GM23338 (cell line): ENCODE measurements at places on chromosomes 16 and 17. TPM values are rescaled to one million over a fixed set of nuclear protein-coding genes. Genes with fewer than 3 reads are reported as not detected.

GRCh38 chr17:39867084-39867879 is 720 bp upstream of the ZPBP2 start:
- H3K36me3 ChIP-seq: no peaks in the 10 kb centered on the region
- 0 out of 2 replicates have a peak, but pooled peaks cover 6% of the 10 kb centered on the region for H3K4me1 ChIP-seq
- no peak for DNase-seq
- H3K27me3 ChIP-seq: peaks cover 71% of the 10 kb centered on the region
- H3K27ac ChIP-seq: no peak overlapping the region

DNA sequence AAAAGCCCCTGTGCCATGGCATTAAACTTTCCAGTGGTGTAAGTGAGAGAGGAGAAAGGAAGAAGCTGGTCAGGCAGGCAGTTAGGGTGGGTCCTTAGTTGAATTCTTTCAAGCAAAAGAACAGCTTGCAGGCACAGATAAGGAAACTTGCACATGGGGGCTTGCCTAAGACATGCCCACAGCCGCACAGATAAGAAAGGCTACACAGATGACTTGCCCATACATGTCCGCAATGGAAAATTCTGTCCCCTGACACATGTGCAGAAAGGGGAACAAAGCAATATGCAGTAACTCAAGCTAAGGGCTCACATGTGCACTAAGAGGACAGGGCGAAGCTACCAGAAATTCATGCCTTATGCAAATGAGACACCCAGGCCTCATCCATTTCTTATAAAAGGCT is 69.9 kb downstream of the GSG1L start:
- no peak overlapping the region for H3K4me3 ChIP-seq
- DNase-seq: no peak
- H3K27me3 ChIP-seq: no peaks in the 10 kb centered on the region
- no peak overlapping the region for H3K27ac ChIP-seq

DNA sequence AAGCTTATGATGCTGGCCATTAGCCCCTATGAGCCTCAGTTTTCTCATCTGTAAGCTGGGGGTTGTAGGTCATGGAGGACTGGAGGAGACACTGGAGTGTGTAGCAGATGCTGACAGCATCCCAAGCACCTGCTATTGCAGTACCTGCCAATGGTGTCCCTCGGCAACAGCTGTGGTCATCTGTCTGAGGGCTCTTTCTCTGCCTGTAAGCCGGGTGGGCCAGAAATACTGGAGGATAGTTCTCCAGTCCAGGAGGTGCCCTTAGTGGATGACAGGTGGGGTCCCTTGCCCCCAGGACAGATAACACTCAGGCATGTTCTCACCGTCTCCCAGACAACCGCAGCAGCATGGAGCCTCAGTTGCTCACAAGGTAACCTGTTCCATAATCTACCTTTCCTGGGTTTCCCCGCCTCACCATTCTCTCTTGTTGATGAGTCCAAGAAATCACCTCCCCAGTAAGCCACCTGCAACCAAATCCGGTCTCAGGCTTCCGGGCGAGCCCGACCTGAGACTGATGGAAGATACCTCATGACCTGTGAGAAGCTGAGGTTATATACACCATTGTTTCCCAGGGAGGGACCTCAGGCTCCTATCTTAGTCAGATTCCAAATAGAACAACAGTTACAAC is 23.8 kb downstream of the NLRP1 start:
- no peak overlapping the region for H3K4me3 ChIP-seq
- DNase-seq: no peak
- no peak overlapping the region for H3K27ac ChIP-seq
- H3K27me3 ChIP-seq: no peaks in the 10 kb centered on the region

DNA sequence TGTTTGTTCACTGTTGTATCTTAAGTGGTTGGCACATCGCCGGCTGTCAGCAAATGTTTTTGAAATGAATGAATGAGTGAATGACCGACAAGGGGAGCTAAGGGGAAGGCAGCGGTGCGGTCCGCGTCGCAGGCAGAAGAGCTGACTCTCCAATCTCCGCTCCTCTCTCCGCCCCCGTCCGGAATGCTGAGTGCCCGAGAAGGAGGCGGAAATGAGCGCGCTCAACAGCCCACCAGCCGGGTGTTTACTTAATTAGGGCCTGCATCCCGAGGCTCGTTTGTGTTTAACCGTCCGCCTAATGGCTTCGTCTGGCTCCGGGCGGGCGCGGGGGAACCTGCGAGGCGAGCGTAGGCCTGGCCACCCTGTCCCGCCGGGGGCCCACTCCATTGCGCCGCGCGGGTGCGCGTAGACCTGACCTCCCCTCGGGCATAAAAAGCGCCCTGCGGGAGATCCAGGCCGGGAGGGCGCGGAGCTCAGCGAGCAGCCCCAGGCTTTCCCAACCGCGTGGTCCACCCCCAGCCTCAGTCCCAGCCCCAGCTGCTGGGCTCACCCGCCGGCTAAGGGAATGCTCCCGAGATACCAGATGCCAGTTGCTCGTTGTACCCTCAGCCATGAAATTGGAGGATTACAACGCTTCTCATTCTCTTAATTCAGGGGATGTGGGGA is 2.5 kb upstream of the CDH3 start:
- H3K36me3 ChIP-seq: no peaks in the 10 kb centered on the region
- peak overlapping the region; percentile 3; the same call in 1 of the 2 replicates for H3K27ac ChIP-seq
- H3K4me3 ChIP-seq: peak overlapping the region; percentile 98
- DNase-seq: peak; percentile 95
- H3K27me3 ChIP-seq: peaks cover 15% of the 10 kb centered on the region
- H3K4me1 ChIP-seq: peaks cover 30% of the 10 kb centered on the region

- no peak overlapping the region for H3K4me3 ChIP-seq
- H3K27ac ChIP-seq: no peak overlapping the region
- no peaks in the 10 kb centered on the region for H3K36me3 ChIP-seq
These were observed 114.5 kb downstream of the COPRS start for GRCh38 chr17:31744511-31744951.

DNA sequence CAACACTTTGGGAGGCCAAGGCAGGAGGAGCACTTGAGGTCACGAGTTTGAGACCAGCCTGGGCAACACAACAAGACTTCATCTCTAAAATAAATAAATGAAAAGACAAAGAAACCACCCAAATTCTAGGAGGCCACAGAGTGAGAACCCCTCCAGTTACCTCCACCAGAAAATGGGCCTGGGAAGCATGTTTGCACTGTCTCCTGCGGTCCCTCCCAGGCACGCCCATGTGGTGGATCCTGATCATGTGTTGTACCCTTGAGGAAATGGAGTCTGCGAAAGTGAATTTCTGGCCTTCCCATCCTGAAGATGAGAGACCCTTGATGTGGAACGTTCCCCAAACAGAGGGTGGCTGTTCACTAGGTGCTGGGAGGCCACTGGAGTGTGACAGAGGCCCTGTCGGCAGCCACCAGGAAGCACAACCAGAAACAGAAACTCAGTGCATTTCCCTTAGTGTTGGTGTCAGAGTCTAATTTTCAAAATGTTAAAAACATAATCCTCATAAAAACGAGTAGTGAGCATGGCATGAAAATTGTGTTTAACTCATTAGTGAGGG is 19.2 kb upstream of the USP22 start:
- DNase-seq: no peak
- no peak overlapping the region for H3K4me3 ChIP-seq
- no peaks in the 10 kb centered on the region for H3K36me3 ChIP-seq
- H3K4me1 ChIP-seq: no peaks in the 10 kb centered on the region
- H3K27ac ChIP-seq: no peak overlapping the region
- H3K27me3 ChIP-seq: no peaks in the 10 kb centered on the region

GRCh38 chr17:3603119-3603869 is 5.9 kb downstream of the TRPV1 start:
- H3K27ac ChIP-seq: no peak overlapping the region
- no peaks in the 10 kb centered on the region for H3K27me3 ChIP-seq
- no peaks in the 10 kb centered on the region for H3K4me1 ChIP-seq
- DNase-seq: no peak
- H3K36me3 ChIP-seq: no peaks in the 10 kb centered on the region
- no peak overlapping the region for H3K4me3 ChIP-seq

GRCh38 chr16:67028167-67028695 is 718 bp upstream of the CBFB start:
- peaks cover 10% of the 10 kb centered on the region for H3K4me1 ChIP-seq
- H3K4me3 ChIP-seq: peak overlapping the region; percentile 84
- H3K36me3 ChIP-seq: no peaks in the 10 kb centered on the region
- H3K27me3 ChIP-seq: peaks cover 16% of the 10 kb centered on the region

GRCh38 chr17:75592348-75593020 is 4.9 kb downstream of the MYO15B start:
- DNase-seq: no peak
- peaks cover under 1% of the 10 kb centered on the region for H3K4me1 ChIP-seq
- peaks cover 4% of the 10 kb centered on the region for H3K27me3 ChIP-seq
- no peak overlapping the region for H3K27ac ChIP-seq
- H3K36me3 ChIP-seq: no peaks in the 10 kb centered on the region
- no peak overlapping the region for H3K4me3 ChIP-seq

SNRNP25 gene
- total RNA-seq: 31.2 and 34.4 TPM in 2 replicates

ALOXE3 gene
- total RNA-seq: 0.10 and 1.6 TPM in 2 replicates

ZG16B gene
- not detected in 2 replicates for total RNA-seq

ERN2 gene
- 0.97 and 1.1 TPM in 2 replicates for total RNA-seq

KRT36 gene
- not detected in 2 replicates for total RNA-seq

SLC52A1 gene
- 0.63 and 1.3 TPM in 2 replicates for total RNA-seq
